SHP77 treated with DMSO at 0.1 percent for 48 hours (cell line): ENCODE measurements at places on chromosomes 6 and 20.

GRCh38 chr6:170463101-170463721 lies 89.9 kb downstream of the PSMB1 start:
- DNase-seq = no peak

GRCh38 chr6:156809446-156810178 lies 32.4 kb downstream of the ARID1B start:
- no peak for DNase-seq

DNA sequence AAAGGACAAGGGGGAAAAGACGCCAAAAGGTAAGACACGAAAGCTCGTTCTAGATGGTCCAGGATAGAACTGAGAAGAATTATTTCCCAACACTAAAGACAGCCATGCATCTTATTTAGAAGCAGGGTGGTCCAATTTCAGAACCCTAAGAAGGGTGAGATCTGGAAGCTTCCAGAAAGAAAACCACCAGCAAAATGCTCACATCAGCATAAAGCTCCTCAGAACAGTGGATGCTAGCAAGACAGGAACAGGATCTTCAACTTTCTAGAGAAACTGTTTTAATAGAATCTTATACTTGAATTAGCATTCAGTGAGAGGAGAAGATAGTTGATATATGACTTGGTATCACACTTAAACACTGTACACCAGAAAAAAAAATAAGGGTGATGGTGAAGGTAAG lies 101.5 kb downstream of the ZFP64 start:
- DNase-seq = no peak

- no peak for DNase-seq
These were observed 423.6 kb upstream of the PLCB4 start for GRCh38 chr20:8645326-8645725.

DNA sequence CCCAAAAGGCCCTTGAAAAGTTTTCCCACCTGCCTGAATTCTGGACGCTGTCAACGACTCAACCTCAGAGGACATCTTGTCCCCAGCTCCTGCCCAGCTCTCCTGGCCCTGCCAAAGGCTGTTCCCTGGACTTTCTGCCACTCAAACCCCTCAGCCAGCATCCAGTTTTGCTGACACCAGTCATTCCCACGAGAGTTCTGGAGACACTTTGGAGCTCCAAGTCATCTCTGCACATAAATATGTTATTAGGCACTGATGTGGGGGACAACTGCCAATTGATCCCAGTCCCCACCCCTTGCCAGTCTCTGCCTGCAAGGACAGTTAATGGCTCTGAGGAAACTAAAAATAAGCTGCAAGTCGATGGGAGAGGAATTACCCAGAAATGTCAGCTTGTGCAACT lies 38.9 kb upstream of the KCNB1 start:
- no peak for DNase-seq

DNA sequence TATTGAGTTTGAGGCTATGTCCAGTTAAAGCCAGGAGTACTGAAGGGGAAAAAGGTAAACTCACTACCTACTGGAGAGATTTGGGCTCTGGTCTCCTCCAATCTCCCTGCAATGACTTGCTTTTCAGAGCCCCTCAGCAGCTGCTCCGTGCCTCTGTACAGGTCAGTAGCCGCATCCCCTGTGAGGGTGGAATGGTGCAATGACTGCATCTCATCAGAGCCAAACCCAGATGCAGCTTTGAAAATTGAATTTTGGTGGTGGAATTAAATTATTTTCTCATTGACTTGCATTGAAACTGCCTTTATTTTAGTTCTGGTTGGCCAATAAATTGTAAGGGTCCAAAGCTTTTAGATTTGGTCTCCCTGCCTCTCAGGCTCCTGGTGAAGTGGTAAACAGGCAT lies 166.7 kb downstream of the DLL1 start:
- no peak for DNase-seq

GRCh38 chr6:133245422-133245903 lies 4.3 kb downstream of the EYA4 start:
- no peak for DNase-seq
